OCI-LY7 (cell line): ENCODE measurements at places on chromosomes 1 and 21. TPM values are rescaled to one million over a fixed set of nuclear protein-coding genes. Genes with fewer than 3 reads are reported as not detected.

Gene INSRR
- not detected in 2 replicates for total RNA-seq

Gene PLA2G2F
- not detected in 2 replicates for total RNA-seq

Gene MYBPH
- not detected in 2 replicates for total RNA-seq

Gene PLA2G5
- total RNA-seq = not detected in 2 replicates

Gene CD48
- total RNA-seq = 131 and 149 TPM in 2 replicates

DNA sequence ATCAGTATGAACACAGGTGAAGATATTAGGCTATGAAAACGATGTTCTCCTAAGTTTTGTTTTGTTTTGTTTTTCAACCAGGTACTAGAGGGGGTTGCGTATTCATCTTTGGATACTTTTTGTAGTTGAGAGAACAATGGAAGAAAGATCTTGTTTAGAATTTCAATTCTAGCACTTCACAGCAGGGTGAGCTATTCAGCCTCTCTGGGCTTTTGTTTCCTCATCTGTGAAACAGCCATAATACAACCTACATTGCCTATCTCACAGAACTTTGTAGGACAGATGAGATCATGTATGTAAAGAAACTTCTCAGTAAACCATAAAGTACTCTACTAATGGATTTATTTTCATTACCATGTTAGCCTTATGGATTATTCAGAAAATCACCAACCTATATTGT is 199.5 kb downstream of the GPATCH2 start:
- DNase-seq = peak; percentile 9

DNA sequence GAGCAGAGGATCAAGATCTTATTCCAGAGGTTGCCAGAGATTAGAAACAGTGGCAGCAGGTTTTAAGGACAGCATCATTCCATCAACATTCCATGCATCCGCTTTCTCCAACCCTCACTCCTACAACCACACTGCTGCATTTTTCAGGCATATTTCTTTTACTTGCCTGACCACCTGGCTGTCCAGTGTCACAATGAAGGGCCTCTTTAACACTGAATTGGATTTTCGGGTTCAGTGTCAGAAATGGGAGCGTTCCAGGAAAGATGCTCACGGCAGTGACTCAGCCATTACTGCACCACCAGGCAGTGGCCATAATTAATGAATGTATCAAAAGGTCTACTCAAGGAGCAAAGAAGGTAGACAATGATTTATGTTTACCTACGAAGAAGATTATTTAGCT is 200.4 kb upstream of the ESRRG start:
- DNase-seq = no peak

DNA sequence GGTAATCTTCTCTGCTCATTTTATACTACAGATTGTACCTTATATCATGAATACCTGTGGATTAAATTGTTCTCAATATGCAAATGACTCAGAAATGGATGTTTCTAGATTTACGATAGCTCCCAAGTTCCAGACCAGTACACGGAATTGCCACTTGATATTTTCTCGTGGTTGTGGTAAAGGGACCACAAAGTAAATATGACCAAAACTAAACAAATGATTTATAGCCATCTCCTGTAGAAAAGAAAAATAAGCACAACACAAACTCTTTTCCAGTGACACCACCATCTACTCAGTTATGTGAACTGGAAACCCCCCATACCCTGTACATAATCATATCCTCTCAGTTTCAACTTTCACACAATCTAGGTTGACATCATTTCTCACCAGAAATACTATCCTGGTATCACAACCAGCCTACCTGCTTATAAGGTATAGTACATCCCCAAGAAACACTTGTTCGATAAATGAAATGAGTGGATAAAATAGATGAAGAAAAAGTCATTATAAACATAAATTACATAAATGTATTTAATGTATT is 172.3 kb downstream of the ADGRL4 start:
- DNase-seq = no peak

- peak; percentile 11 for DNase-seq
These were observed 336.4 kb downstream of the NTNG1 start for GRCh38 chr1:107477233-107477632.

Gene ALX3
- not detected in 2 replicates for total RNA-seq

Gene ANXA9
- total RNA-seq = 0.39 and 0.65 TPM in 2 replicates

DNA sequence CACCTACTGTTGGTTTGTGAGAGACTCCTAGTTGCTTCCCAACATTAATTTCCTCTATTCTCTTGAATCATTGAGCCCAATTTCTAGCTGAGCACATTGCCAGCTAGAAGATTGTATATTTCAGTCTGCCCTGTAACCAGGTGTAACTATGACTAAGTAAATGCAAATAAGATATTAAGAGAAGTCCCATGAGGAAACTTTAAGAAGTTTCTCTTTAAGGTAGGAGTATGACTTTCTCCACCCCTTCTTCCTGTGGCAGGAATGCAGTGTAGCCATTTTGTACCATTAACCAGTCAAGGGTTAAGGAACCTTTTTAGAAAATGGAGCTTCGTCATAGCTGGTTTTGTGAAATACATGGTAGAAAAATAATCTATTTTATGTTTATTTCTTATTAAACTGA is 534.2 kb upstream of the RGS18 start:
- no peak for DNase-seq

Gene GJA9
- not detected in 2 replicates for total RNA-seq

- no peak for DNase-seq
These were observed 123.2 kb upstream of the FGGY start for GRCh38 chr1:59173721-59174120.

Gene TRNP1
- not detected in 2 replicates for total RNA-seq

DNA sequence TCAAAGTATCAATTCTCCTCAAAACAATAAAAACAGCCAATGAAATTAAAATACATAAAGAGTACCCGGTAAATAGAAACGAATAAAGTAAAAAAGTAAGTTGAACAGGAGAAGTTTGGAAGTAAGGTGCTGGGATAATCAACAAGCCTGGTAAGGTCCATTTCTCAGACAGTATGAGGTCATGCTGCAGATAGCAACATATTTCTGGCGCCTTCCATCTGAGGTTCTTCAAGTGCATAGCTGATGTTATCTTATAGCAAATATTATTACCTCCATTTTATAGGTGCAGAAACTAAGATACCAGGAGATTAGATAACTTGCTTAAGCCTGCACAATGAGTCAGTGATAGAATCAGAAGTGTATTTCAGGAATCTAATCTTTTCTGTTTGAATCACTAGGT is 23.7 kb upstream of the CEP350 start:
- DNase-seq = no peak

- no peak for DNase-seq
These were observed 172.6 kb upstream of the HMCN1 start for GRCh38 chr1:185561629-185562028.

- DNase-seq = no peak
These were observed 190.7 kb upstream of the RUNX1 start for GRCh38 chr21:35239811-35240219.

Gene AGT
- total RNA-seq = not detected in 2 replicates

Gene EVA1C
- not detected in 2 replicates for total RNA-seq

- no peak for DNase-seq
These were observed 235.1 kb downstream of the KIF26B start for GRCh38 chr1:245389873-245390272.

Gene LIN28A
- total RNA-seq = not detected in 2 replicates

GRCh38 chr1:99565606-99566289 is 80.2 kb upstream of the PALMD start:
- DNase-seq = no peak

DNA sequence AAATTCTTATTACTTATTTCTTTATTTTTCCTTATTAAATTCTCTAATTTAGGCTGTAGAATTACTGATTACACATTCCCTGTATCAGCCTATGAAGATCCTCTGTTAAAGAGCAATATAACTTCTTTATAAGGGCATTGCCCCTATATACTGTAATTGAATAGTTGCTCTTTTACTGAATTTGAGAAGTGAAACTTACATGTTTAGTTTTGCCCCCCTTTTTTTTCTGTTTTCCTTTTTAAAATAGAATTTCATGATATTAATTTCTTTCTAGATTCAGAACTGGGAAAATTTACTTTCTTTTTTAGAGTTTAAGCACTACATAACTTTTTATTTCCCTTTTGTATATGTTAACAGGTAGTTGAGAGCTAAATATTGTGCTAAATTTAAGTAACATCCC is 29.5 kb upstream of the PGM1 start:
- no peak for DNase-seq

GRCh38 chr1:244273845-244274619 is 177.7 kb downstream of the ADSS2 start:
- no peak for DNase-seq

DNA sequence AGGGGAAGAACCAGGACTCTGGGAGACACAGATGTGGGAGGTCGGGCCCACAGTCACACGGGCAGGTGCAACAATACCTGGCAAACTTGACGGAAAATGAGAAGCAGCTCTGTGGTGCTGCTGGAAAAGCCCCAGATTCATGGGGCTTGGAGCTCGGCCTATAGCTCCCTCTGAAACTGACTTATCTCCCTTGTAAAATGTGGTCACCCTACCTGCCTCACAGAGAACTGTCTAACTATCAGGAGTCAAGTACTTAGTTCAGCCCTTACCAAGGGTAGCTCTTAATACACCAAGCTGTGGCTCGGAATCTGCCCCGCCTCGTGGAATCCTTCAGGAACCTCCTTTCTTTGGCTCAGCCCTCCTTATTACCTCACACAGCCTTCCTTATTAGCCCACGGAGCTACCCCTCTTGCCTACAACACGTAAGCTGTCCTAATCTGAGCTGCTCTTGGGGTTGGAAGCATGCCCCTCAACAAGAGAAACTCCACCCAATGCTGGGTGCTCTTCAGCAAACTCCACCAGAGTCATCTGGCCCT is 68.9 kb downstream of the MRPL37 start:
- DNase-seq = no peak

DNA sequence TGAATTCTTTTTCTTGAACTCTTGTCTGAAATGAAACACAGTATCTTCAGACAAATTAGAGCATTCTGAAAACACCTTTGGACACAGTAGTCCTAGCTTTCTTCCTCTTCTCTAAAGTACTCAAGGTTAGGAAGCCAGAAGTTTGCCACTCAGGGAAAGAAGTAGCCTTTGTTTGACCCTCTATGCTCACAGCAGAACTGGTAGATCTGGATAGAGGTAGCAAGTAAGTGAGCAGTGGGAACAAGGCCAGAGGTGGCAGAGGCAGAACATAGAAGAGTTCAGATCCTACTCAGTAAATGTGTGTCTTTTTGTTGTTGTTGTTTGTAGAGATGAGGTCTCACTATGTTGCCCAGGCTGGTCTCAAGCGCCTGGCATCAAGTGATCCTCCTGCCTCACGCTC is 7.4 kb upstream of the PIGR start:
- no peak for DNase-seq

GRCh38 chr21:14886001-14886400 is 178.8 kb downstream of the NRIP1 start:
- DNase-seq = no peak

DNA sequence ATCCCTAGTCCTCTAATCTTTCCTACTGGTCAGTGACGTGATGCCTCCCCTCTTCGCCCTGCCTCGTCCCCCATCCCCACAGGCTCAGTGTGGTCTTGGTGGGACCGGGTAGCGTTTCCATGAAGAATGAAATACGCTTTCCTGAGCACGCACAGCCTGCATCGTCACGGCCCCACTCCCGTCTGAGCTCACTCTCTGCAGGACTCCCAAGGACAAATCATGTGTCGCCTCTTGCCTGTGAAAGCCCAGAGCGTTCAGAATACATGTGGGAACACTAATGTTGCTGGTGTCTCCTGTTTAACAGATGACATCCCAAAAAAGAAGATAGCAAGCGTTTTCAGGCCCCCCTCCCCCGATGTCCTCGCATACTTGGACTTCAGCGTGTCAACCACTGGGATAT is 49.2 kb downstream of the S100B start:
- DNase-seq = no peak

Gene KCNJ6
- total RNA-seq = not detected in 2 replicates

Gene SNRNP40
- total RNA-seq = 99.9 and 101 TPM in 2 replicates

GRCh38 chr1:67316918-67317317 is 9.2 kb downstream of the IL12RB2 start:
- no peak for DNase-seq

Gene ZNF683
- not detected in 2 replicates for total RNA-seq

GRCh38 chr1:115790356-115790755 is 21.8 kb upstream of the CASQ2 start:
- DNase-seq = no peak

DNA sequence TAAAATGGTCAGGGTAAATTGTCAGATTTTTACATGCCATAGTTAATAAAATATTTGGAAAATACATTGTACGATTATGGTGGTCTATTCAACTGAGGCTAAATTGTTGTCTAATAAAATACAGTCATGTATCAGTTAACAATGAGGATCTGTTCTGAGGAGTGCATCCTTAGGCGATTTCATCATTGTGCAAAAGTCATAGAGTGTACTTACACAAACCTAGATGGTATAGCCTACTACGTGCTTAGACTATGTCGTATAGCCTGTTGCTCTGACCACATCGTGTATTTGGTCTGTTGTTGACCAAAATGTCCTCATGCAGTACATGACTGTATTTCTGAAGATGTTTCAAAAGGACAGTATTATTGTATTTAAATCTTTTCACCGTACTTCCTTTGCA is 5.2 kb downstream of the EEIG2 start:
- no peak for DNase-seq

Gene CFAP141
- total RNA-seq = not detected in 2 replicates

- DNase-seq = no peak
These were observed 1.9 kb upstream of the BRINP3 start for GRCh38 chr1:190479516-190479915.

GRCh38 chr1:58837886-58838285 is 54.0 kb upstream of the JUN start:
- no peak for DNase-seq

Gene ACTA1
- not detected in 2 replicates for total RNA-seq

- DNase-seq = no peak
These were observed 212.8 kb downstream of the PBX1 start for GRCh38 chr1:164771619-164772361.

DNA sequence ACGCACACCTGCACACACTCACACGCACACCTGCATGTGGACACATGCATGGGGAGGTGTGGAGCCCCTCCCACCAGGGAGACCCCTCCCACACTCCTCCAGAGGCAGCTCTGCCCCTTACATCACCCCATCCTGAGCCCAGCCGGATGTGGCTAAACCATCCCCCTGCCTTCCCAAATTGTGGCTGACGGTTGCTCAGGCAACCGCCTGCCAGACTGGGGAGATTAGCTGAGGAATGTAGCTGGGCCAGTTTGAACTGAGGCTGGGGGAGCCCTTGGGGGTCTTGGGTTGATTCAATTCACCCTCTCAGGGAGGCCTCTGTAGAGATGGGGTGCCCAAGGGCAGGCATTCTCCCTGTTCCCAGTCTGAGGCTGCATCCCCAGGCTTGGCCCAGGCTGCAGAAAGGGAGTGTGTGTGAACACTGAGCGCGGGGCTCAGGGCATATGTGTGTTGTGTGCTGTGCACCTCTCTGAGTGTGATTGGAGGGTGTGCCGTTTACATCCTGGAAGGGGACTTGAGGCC is 12.9 kb downstream of the PTPRU start:
- DNase-seq = no peak

Gene TTC34
- total RNA-seq = 2.2 TPM in 2 replicates

- no peak for DNase-seq
These were observed 2.0 kb downstream of the PI4KB start for GRCh38 chr1:151325231-151325630.

DNA sequence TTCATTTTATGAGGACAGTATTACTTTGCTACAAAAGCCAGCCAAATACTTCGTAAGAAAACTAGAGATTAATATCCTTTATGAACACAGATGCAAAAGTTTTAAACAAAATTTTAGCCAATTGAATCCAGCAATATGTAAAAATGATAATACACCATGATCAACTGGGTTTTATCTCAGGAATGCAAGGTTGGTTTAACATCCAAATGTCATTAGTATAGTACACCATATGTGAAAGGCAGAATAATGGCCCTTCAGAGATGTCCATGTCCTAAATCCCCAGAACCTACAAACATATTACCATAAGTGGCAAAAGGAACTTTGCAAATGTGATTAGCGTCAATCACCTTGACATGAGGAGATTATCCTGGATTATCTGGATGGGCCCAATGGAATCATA is 16.7 kb upstream of the KCNJ6 start:
- no peak for DNase-seq
